ENCODE measurements at places on chromosomes 4 and X.

DNA sequence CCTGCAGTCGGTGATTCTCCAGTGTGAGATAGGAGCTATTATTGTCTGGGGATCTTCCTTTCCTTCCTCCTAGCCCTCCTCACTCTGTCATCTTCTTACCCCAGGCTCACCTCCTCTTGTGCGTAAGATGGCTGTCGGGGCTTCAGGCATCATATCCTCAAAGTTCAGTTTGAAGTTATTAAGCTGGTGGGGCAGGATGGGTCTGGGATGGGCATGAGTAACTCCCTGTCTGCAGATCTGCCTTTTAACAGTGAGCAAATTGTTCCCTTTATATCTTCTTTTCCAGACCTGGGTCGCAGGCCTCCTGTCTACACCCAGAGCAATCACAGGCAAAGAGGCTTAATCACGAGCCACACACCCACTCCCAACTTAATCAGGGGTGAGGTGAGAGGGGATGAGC lies 900 bp upstream of the MTMR1 start:
- DNase-seq, result no peak

- DNase-seq, result peak; percentile 67
Measured at GRCh38 chr4:153115322-153116290, 88.6 kb upstream of the TRIM2 start.

DNA sequence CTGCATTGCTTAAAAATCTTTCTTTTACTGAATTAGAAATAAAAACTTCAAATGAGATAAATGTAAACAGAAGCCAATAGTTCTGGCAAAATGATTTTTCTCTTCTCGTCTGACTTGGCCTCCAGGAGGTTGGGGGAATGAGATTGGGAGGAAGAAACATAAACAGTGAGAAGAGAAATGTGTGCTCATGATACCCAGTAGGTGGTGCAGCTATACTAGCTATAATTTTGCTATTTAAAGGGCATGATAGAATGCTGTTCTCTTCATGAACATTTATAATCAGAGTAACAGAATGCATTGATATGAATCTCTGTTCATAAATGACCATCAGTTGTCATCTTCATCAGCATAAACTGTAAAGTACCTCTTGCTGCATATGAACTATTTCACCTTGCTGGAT lies 85.5 kb downstream of the TACR3 start:
- no peak for DNase-seq

- DNase-seq, result no peak
Measured at GRCh38 chr4:1807332-1807777, 14.3 kb downstream of the FGFR3 start.

DNA sequence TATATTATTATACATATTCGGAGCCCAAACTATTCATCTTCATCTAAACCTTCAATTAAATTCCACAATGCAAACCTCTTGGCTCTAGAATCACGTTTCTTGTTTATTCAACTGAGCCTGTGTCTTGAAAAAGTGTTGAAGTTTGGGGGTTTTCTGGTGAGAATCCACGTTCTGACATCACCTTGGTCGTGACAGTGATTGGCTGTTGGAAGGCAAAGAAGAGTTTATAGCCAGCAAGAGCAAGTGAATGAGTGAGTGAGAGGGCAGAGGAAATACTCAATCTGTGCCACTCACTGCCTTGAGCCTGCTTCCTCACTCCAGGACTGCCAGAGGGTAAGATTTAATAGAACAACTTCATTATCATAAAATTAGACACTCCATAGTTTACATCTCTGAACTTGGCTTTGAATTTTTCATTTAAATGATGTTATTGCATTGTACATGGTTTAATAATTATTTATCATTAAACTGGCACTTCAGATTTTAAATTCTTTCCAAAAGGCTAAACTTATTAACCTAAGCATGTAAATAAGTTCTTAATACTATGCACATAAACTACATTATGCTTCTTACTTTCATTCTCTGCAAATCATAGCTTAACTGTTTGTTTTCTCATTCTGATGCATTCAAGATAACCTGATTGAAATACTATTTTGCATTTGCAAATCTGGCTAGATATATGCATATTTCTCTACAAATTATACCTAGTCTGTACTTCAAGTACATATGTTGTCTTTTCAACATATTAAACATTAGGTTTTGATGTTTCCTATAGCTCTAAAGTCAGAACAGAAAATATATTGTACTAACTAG lies at the start of gene IBSP:
IBSP (plus strand) TSS at position 254 of the 813 bp plus-strand sequence. CDS start 2,808 bp downstream, outside the sequence.
- DNase-seq, result no peak

Data from ACHN (cell line).